ENCODE measurements at places on chromosomes 16 and 17.
A peak's percentile ranks its signal among the peaks of the same experiment; 100 is the strongest.

DNA sequence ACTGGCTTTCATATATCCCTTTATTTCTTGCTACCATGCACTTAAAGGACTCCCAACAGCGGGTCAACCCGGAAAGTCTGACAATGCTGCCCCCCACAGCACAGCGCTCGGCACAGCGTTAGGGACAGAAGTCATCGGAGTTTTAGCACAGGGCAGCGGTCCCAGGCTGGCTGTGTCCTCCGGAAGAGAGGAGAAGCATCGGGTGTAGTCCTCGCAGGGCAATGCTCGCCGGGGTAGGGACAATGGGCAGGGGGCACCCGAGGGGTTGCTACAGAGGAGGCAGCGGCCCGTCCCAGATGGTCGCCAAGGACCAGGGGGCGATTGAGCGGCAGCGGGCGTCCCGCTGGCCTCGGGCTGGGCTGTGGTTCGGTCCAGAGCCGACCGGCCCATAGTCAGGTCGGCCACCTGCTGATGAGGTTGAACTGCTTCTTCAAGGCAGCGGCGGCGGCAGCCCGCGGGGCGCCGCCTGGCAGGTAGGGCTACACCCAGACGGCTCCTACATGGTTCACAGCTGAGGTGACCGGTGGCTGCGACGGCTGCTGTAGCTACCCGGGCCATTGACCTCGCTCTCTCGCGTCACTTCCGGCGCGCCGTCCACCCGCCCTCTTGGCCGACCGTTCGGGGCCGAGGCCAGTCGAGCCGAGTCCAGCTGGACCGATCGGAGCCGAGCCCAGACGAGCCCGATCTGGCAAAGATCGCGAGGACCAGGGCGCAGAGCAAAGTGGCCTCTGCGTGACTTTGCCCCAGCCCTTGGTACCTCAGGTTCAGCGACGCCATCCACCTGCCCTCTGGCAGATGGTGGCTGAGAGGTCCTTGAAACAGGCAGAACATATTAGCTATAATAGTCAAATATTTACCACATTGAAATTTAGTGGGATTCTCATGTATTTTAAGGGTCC, 4.7 kb upstream of the LCMT1 start:
- H3K27ac ChIP-seq = peak overlapping the region; percentile 89
- peak; percentile 78 for DNase-seq
- H3K27me3 ChIP-seq = no peaks in the 10 kb centered on the region
- H3K4me1 ChIP-seq = peaks cover 39% of the 10 kb centered on the region
- H3K36me3 ChIP-seq = peaks cover 9% of the 10 kb centered on the region
- peak overlapping the region; percentile 98 for H3K4me3 ChIP-seq

DNA sequence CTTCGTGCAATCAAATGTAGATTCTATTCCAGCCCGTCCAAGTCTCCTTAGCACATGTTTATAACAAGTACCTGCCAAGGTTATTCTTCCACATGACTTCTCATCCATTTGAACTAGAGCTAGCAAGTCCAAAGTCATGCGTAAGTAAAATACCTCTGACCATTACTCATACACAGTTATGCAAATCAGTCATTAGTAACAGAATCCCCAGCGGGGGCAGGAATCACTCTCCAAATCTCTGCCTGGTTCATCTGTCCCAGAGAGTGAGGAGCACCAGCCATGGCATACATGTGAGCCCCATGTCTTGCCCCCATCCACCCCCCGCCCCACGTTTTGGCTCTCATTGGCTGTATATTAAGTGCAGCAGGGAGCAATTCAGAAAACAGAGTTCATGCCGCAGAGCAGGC, 27.7 kb downstream of the SRL start:
- H3K4me3 ChIP-seq = no peak overlapping the region
- no peaks in the 10 kb centered on the region for H3K4me1 ChIP-seq
- H3K36me3 ChIP-seq = no peaks in the 10 kb centered on the region
- peaks cover 12% of the 10 kb centered on the region for H3K27me3 ChIP-seq

- no peak overlapping the region for H3K4me3 ChIP-seq
- no peak overlapping the region for H3K27ac ChIP-seq
- H3K4me1 ChIP-seq = no peaks in the 10 kb centered on the region
- DNase-seq = no peak
- H3K36me3 ChIP-seq = no peaks in the 10 kb centered on the region
- peaks cover 4% of the 10 kb centered on the region for H3K27me3 ChIP-seq
These were observed 69.2 kb downstream of the TANC2 start for GRCh38 chr17:63035271-63035670.

GRCh38 chr16:72222503-72222902, 50.5 kb upstream of the PMFBP1 start:
- no peak overlapping the region for H3K27ac ChIP-seq
- H3K36me3 ChIP-seq = no peaks in the 10 kb centered on the region
- H3K4me3 ChIP-seq = no peak overlapping the region
- no peaks in the 10 kb centered on the region for H3K4me1 ChIP-seq

Data from activated T-helper 1 cell treated with anti-CD3 and anti-CD28 coated beads, Interleukin-12 subunit alpha, Interleukin-12 subunit beta, Interleukin-2, Interleukin-4 antibody, amounts not matched to agents 30 ng/mL and 10 ng/mL and 1 ng/mL, durations not matched to agents 14 hours and 24 hours and 36 hours (primary cell).